ENCODE measurements at places on chromosomes 4 and X.

- DNase-seq = no peak
Measured at GRCh38 chr4:177225605-177226004, 84.1 kb upstream of the NEIL3 start.

DNA sequence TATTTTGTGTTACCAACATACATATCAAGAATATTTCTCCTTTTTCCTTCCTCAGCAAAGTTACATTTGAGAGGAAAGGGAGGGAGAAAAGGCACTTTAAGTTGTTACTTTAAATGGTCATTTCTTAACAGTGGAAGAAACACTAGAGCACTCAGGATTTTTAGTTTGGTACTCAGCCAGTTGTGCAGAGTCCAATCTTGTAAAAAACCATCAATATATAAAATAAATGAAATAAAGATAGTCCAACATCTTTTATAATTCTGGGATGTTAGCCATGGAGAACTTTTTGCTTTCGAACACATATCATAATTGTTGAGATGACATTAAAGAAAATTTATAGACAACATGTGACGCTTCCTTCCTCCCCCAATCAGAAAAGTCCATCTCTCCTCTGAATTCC lies 253.8 kb downstream of the QDPR start:
- DNase-seq = no peak

- DNase-seq = no peak
Measured at GRCh38 chrX:38066934-38067333, 60.6 kb downstream of the SYTL5 start.

DNA sequence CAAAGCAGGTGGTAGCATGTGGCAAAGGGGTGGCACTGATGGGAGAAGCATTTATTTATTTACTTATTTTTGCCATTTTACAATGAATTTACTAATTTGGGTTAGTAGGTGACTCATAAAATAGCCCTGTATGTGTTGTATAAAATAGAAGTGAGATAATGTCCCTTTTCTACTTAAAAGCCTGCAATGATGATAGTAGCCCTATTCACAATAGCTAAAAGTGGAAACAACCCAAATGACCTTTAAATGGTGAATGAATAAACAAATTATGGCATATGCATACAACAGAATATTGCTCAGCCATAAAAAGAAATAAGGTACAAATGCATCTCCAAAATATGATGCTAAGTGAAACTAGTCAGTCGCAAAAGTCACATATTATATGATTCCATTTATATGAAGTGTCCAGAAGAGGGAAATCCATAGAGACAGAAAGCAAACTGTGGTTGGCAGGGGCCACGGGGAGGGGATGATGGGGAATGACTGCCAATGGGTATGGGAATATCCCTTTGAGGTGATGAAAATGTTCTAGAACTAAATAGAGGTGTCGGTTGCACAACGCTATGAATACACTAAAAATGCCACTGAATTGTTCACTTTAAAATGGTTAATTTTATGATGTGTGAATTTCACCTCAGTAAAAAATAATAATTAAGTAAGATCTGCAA lies 35.8 kb upstream of the FAM9C start:
- no peak for DNase-seq

GRCh38 chr4:56038487-56039162 lies 89.9 kb downstream of the CEP135 start:
- no peak for DNase-seq

DNA sequence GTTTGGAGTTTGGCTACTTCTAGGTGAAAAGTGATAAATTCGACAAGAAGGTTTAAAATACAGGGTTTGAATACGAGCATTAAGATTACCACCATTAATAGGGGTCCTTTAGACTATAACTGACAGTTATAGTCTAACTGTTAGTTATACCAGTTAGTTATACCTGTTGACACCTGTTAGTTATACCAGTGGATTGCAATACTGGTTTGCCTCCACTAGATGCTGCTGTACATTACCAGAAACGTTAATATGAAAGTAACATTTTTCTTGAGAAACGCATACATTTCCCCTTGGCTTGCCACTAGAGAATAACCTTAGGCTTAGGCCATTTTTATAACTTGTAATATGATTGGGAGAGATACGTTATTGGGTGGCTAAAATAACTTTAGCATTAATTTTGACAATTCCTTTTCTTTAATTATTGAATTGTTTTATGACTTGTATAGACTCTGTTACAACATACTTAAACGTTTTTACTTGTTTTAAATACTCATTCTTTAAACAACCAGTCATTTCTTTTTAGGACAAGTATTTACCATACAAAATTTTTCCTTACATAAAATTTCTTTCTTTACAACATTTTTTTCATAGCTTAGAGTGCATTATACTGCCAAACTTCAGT lies 911.2 kb downstream of the FSTL5 start:
- no peak for DNase-seq

DNA sequence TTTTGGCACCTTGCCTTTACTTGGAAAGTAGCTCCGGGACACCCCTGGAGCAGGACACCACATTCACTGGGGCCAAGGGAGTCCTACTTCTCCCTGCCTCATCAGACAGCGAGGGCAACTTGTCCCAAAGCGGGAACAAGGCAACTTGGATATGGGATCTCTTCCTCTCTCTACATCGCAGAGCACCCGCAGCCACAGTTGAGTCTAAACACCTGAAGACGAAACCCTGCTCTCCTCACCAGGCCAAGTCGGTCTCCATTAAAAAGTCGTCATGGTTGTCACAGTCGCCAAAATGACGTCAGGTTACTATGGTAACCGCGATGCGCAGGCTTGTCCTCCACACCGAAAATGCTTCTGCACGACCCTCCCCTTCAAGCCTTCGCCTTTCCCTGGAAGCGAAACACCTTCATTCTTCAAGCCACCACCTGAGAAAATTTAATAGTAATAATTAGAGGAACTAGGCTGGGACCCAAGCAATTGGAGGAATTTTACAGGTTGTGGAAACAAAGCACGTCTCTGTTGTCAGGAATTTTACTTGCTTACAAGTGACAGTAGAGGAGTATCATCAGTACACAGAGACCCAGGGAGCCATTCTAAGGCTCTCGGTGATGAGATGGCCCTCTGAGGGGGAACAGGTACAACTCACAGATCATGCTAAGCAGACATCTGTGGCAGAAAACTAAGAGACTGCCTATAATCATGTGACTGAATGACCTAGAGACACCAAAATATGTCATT lies 30.5 kb upstream of the TCEAL4 start:
- peak; percentile 29 for DNase-seq

- DNase-seq = no peak
Measured at GRCh38 chrX:72054779-72055489, 76.8 kb downstream of the RTL5 start.

DNA sequence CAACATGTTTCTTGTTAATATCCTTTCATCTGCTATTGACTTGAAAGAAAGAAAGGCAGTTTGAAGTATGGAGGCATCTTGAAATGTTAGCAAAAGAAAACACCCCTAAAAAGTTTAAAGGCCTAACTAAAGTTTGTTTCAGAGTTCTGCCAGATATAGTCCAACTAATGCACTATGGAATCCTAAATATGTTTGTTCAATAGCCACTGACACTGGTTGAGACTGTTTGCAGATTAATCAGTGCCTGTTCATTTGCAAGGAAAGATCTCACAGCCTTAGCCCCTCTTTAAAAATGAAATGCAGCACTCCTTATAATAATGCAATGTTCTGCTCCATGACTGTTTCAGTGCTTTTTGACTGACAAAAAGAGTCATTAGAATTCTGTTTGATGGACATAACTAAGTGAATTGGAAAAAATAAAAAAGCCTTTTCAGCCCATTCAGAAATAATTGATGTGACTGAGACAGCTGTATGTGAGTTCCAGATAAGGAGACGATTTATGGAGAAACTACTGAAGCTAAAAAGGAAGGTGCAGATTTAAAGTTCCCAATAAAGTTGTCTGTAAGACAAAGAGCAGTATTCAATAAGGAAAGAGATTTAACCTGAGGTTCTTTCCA lies 192.0 kb downstream of the PCDH7 start:
- no peak for DNase-seq

All from prostate gland (tissue), 2 donors.